ENCODE measurements at places on chromosomes 2 and 18.

DNA sequence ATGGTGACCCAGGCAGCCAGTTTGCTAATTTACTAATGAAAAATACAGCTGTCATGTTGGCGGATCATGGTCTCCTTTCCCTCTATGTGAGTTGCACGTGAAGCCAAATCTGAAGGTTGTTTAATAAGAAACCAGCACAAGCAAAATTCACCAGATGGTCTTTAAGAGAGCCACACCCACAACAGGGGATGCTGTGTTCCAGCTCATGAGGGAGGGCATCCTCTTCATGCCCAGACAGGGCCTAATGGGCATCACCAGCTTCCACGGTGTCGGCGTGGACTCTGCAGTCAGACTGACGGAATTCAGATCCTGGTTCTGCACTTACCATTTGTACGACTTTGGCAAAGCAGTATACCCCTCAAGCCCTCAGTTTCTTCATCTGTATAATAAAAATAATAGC lies 39.9 kb downstream of the TMEM247 start:
- no peak for DNase-seq

DNA sequence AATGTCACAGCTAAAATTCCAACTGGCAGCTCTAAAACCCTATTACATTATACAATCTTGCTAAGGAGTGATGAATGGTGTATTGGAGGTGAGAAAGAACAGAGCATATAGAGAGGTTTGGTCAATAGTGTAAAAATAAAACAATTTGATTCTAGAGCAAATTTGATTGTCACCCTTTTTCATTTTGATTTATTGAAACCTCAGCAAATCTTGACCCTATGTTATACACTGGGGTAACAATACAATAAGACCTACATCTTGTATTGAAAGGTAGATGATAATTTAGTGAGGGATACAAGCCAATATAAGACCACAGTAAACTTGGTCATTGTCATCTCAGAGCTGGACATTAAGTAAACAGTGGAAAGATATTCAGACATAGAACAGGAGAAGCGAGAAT lies 671.9 kb downstream of the IRS1 start:
- no peak for DNase-seq

DNA sequence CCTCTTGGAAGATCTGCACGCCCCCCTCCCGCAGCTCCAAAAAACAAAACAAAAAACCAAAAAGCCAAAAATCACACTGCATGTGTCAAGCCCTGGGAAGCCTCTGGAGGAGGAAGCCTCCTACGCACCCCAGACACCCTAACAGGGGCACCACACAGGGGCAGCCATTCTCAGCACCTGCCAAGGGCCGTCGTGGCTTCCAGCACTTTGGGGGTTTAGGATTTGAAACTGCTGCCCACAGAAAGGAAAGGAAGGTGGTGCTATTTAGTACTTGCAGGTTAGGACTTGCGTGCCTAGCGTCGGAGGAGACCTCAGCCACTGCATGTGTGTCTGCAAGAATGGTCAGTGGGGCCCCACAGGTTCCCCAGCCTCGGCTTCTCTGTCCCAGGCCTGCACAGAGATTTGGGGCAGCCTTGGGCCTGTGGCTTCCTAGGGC lies 419 bp upstream of the GPR55 start:
- no peak for DNase-seq

DNA sequence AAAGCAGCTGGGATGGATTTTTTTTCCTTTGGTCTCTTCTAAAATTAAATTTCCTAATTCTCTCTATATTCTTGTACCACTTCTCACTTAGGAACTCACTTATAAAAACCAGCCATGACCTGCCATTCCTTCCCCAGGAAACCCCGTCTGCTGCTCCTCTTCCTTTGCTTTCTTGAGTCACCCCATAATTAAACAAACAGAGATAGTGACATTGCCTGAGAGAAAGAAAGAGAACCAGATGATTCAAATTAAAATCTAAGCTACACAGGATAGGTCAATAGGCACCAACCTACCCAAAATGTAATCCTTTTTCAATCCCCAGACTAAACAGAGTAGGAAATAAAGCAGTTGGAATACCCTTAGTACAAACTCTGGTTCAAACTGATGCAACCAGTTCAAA lies 9.7 kb downstream of the STK39 start:
- DNase-seq, result no peak

DNA sequence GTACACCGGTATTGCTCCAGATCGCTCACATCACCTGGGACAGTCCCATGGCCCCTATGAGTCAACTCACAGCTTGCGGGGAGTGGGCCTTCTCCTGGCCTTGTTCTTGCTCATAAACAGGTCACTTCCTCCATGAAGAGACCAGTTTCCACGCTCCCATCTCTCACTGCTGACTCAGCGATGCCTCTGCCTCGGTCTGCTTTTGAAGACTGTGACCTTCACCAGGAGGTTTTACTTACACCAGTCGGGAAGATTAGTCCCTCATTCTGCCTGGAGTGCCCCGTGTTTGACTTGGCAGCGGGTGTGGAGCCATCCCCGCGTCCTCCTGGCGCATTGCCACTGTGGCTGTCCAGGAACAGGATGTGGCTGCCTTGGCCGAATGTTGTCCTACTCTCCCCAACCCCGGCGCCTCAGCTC lies 159.8 kb downstream of the RHBDD1 start:
- DNase-seq, result peak; percentile 96

DNA sequence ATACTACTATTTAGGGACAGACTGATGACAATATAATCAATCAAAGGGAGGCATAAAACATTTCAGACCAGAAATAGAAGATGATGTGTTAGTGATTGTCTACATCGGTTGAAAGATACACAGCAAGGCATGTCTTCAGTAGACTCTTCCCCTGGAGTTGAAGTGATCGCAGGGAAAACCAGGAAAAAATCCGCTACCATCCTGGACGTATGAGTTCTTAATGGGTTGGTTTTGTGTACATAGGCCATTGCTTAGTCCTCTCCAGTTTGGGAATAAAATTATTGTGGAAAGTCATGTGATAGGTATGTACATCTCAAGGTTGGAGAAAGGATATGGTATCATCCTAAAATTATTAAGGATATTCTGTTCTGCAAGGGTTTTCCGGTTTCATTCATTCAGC lies 4.3 kb downstream of the APCDD1 start:
- no peak for DNase-seq

GRCh38 chr2:238060542-238061314 lies at the start of gene SCLY:
Gene SCLY, plus strand, starts transcription at chr2:238061001. Its CDS starts 54 bp downstream, at chr2:238061055.
- DNase-seq, result peak; percentile 89

DNA sequence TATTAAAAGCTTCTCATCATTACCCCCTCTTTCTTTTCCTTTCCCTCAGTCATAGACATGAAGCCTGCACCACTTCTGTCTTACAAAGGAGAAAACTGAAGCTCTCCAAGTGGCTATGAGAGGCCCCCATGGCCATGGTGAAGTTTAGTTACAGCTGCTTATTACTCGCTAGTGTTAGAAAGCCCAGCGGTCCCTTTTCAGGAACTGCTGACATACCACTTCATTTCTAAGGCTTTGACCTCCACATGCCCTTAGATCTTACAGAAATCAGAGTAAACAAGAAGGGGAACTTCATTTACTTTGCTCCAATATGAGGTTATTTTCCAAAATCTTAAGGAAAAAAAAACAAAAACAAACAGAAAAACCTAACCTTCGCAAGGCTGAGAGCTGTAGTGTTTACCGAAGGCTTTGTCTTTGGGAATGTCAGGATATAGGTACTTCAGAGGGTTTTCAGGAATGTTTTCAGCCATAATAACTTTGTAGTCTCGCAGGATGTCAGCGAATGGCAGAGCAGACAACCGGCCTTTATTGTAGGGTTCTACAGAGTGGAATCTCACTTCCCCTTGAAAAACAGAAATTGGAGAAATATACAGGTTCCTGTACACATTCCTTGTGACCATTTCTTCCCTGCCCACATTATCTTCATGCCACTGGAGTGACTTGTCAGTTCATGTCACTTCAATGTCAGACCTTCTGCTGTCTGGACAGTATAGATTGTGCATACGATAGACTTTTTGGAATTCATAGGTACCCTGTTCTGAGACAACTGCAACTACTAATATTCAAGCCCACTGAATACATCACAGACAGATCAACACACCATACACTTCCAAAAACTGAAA lies 18.8 kb upstream of the STAT1 start:
- no peak for DNase-seq

DNA sequence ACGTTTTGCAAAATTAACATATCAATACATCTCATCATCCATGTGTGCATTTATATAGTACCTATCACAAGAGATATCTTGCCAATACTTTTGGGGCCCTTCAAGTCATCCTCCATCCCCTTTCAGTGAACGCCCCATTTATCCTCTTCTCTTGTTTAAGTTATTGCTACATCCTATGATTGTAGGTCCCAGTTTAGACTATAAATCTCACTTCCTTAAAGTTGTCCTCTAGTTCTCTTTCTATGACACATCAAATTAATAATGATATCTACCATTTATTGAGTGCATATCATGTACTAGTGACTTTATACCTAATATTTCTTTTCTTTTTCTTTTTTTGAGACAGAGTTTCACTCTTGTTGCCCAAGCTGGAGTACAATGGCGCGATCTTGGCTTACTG lies 28.8 kb upstream of the FBXO11 start:
- DNase-seq, result no peak

DNA sequence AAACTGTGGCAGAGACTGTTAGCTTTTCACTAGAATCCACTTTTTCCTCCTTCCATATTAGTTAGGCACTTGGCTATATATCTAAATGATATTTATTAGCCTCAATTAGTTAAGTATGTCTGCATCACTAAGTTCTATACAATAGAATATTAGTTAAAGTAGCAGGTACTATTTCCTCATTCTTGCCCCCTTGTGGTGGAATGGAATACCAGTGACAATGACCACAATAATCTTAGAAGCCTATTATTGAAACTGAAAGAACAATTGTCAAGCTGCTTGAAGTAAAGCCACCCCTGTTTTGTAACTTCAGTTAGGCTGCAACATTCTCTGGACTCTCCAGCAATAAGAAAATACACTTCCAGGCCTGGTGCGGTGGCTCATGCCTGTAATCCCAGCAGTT lies 476.3 kb upstream of the VWC2L start:
- DNase-seq, result no peak

GRCh38 chr2:213015387-213016165 lies 135.8 kb downstream of the IKZF2 start:
- DNase-seq, result no peak

DNA sequence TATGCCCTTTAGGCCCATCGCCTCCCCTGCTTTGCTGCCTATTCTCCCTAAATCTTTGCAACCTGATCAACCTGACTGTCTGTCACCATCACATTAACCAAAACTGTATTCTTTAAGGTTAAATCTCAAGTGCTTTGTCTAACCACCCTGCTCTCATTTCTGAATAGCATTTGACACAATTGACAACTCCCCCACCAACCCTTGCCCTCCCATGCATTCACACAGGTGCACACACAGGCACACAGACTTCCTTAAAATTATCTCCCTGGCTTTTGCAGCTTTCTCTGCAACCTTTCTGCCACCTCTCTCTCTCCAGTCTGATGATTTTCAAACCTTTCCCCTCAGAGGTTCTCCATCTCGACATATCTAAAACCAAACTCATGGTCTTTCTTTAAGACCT lies 64.6 kb upstream of the ST8SIA3 start:
- no peak for DNase-seq
